ENCODE measurements at places on chromosomes 4 and X. TPM values are rescaled to one million over a fixed set of nuclear protein-coding genes. Genes with fewer than 3 reads are reported as not detected.
A peak's percentile ranks its signal among the peaks of the same experiment; 100 is the strongest.

- peaks cover 3% of the 10 kb centered on the region for H3K4me1 ChIP-seq
- no peaks in the 10 kb centered on the region for H3K36me3 ChIP-seq
- no peak overlapping the region for H3K4me3 ChIP-seq
- peak; percentile 34 for DNase-seq
These were observed 38.2 kb downstream of the HTRA3 start for GRCh38 chr4:8307714-8308113.

DNA sequence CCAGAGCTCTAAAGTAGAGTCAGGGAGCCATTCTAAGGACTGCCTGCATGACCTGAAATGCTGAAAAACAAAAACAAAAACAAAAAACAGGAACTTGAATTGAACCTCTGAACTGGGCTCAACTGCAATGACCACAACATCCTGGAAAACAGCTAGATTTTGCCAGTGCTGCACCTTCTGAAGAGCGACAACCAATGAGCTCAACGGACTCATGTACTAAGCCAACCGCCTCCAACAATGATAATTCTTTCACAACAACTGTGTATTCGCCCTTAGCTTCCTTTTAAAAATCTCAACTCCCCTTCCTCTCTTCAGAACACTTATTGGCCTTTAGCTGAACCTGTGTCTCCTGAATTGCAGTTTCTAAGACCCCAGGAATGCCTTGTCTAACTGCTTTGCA, 69.8 kb downstream of the HAUS3 start:
- no peak for DNase-seq
- H3K4me1 ChIP-seq = peaks cover 12% of the 10 kb centered on the region
- H3K4me3 ChIP-seq = no peak overlapping the region
- H3K27ac ChIP-seq = peak overlapping the region; percentile 2

DNA sequence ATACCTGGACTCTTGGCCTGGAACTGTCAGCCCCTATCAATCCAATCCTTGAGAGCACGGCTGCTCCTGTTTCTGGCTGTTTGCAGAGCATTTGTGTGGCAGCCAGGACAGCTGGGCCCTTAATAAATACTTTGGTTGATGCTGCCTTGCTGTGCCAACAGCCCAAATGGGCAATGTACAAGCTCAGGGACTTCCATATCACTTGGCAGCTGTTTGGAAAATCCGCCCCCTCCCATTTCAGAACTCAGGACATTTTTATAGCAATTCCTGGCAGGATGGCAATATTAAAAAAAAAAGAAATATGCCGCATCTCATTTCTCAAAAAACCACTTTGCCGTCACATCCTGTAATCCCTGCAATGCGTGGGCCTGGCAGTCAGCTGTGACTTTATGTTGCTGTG, 218.9 kb downstream of the HS3ST1 start:
- no peak overlapping the region for H3K27ac ChIP-seq
- DNase-seq = no peak
- no peak overlapping the region for H3K4me3 ChIP-seq
- H3K4me1 ChIP-seq = no peaks in the 10 kb centered on the region
- H3K36me3 ChIP-seq = peaks cover 6% of the 10 kb centered on the region

The CDS1 gene
- total RNA-seq = not detected

- H3K27me3 ChIP-seq = peaks cover 6% of the 10 kb centered on the region
- no peak for DNase-seq
- H3K27ac ChIP-seq = no peak overlapping the region
- H3K4me1 ChIP-seq = no peaks in the 10 kb centered on the region
- no peak overlapping the region for H3K4me3 ChIP-seq
These were observed 31.2 kb upstream of the ZNF280C start for GRCh38 chrX:130300010-130300282.

DNA sequence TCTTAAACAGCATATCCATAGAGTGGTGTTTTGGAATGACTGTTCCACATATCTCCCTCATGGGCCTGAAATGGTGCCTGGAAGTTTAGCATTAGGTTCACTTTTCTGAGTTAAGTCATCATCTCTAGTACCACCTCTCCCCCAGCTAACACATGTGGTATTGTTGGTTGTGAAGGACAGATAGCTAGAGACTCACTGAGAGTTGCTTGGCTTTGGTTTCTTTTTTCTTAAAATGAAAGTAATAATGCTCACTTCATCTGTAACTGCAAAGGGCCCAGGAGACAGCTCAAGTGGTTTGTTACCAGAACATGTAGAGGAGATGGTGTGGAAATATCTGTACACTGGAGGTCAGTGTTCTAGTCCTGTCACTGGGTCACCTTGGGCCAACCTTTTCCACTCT, 90.9 kb downstream of the EFNB1 start:
- H3K36me3 ChIP-seq = no peaks in the 10 kb centered on the region
- DNase-seq = no peak
- no peak overlapping the region for H3K27ac ChIP-seq
- peaks cover 4% of the 10 kb centered on the region for H3K27me3 ChIP-seq

DNA sequence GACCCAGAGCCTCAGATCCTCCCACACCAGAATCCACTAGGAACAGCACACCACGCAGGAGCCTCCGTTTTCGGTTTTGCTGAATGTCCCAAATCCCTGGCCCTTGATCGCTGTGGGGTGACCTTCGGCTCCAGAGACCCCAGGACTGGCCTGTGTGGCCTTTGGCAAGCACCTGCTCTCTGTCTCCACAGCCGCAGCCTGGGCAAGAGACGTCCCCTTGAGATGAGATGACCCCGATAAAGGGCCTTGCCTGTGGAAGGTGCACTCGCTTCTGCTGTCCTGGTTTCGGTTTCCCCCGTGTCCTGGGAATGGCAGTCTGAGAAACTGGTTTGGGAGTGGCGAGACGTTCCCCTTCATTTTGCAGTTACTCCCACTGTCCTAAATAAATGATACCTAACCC, 9.6 kb downstream of the PSAPL1 start:
- H3K4me1 ChIP-seq = no peaks in the 10 kb centered on the region
- no peak overlapping the region for H3K4me3 ChIP-seq
- peaks cover 12% of the 10 kb centered on the region for H3K27me3 ChIP-seq
- H3K36me3 ChIP-seq = no peaks in the 10 kb centered on the region

DNA sequence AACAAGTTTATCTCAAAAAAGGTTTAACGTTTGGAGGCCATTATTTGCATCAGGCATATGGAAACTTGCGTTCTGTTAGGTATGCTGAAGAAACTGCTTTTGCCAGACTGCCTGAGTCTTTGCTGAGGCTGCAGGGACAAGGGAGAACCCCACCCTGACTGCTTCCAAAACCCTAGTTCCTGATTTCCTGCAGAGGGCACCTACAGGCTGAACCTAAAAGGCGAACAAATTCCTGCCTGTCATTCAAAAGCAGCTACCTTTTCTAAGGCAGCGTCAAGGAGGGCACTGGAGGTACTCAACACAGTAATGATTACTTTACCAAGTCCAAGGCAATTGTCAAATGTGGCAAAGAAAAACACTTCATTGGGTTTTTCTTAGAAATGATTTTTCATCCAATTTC, 578 bp upstream of the CORIN start:
- peaks cover 6% of the 10 kb centered on the region for H3K27me3 ChIP-seq
- peaks cover 14% of the 10 kb centered on the region for H3K4me1 ChIP-seq
- H3K36me3 ChIP-seq = no peaks in the 10 kb centered on the region
- H3K27ac ChIP-seq = no peak overlapping the region
- no peak overlapping the region for H3K4me3 ChIP-seq
- DNase-seq = no peak

The PASD1 gene
- total RNA-seq = not detected

The NPFFR2 gene
- not detected for total RNA-seq

- no peaks in the 10 kb centered on the region for H3K27me3 ChIP-seq
- DNase-seq = no peak
- H3K4me1 ChIP-seq = no peaks in the 10 kb centered on the region
- H3K4me3 ChIP-seq = no peak overlapping the region
- H3K36me3 ChIP-seq = peaks cover 10% of the 10 kb centered on the region
These were observed 29.8 kb downstream of the SPANXA2 start for GRCh38 chrX:141619336-141619735.

GRCh38 chr4:99859618-99860017, 34.6 kb downstream of the LAMTOR3 start:
- peaks cover 14% of the 10 kb centered on the region for H3K36me3 ChIP-seq
- H3K27ac ChIP-seq = no peak overlapping the region
- H3K27me3 ChIP-seq = no peaks in the 10 kb centered on the region
- peaks cover 26% of the 10 kb centered on the region for H3K4me1 ChIP-seq
- H3K4me3 ChIP-seq = no peak overlapping the region

DNA sequence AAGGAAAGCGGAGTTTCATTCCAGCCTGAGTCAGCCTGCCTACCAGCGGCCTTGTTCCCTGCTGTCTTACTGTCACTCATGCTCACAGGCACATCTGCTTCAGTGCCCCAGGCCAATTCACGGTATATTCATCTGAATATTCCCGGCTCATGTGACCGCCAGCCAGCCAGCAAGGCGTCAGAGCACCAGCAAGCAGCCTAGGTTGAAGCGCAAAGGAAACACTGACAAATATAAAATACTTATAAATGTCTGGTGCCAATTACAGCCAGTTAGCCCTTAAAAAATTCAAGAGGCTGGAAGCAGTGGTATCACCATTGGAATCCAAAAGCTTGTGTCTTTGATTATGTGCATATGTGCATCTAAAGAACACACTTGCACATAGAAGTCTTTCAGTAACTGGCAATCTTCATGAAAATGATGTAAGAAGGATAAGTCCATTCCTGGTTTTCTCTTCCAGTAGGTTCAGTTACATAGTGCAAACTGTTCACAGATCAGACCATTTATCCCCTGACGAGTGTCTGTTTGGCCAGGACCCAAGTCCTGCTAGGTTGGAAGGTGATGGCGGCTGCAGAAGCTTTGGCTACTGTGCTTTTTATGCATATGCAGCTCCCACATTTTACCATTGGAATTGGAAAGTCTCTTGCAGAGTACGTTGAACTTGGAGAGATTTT, 61.3 kb downstream of the LUZP4 start:
- H3K27ac ChIP-seq = no peak overlapping the region
- no peak for DNase-seq
- H3K27me3 ChIP-seq = peaks cover 18% of the 10 kb centered on the region
- H3K36me3 ChIP-seq = no peaks in the 10 kb centered on the region

The C4orf36 gene
- total RNA-seq = not detected

The TRAM1L1 gene
- not detected for total RNA-seq

The BANK1 gene
- total RNA-seq = 1.7 TPM

- H3K36me3 ChIP-seq = no peaks in the 10 kb centered on the region
- no peak overlapping the region for H3K4me3 ChIP-seq
- no peak for DNase-seq
- H3K27ac ChIP-seq = no peak overlapping the region
These were observed 8.8 kb downstream of the MID1 start for GRCh38 chrX:10611441-10612090.

The ASB9 gene
- total RNA-seq = not detected

DNA sequence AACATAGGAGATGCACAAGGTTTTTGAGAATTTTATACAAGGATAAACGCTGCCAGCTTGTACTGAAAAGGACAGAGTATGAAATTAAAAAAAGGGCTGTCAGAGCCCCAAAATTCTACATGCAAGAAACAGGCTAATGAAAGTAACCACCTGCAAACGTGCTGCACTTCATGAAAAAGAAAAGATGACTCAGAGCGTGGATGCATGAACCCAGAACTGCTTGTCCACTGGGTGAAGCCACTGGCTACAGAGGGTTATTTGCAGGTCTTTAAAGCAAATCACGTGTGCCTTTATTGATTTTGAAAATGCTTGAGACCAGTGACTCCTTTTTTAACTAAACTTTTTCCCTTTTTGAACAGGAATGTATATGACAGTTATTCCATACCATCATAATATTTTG, 25.3 kb upstream of the FRMD7 start:
- H3K27ac ChIP-seq = no peak overlapping the region
- no peak overlapping the region for H3K4me3 ChIP-seq
- peaks cover 6% of the 10 kb centered on the region for H3K27me3 ChIP-seq
- no peaks in the 10 kb centered on the region for H3K4me1 ChIP-seq
- no peak for DNase-seq

DNA sequence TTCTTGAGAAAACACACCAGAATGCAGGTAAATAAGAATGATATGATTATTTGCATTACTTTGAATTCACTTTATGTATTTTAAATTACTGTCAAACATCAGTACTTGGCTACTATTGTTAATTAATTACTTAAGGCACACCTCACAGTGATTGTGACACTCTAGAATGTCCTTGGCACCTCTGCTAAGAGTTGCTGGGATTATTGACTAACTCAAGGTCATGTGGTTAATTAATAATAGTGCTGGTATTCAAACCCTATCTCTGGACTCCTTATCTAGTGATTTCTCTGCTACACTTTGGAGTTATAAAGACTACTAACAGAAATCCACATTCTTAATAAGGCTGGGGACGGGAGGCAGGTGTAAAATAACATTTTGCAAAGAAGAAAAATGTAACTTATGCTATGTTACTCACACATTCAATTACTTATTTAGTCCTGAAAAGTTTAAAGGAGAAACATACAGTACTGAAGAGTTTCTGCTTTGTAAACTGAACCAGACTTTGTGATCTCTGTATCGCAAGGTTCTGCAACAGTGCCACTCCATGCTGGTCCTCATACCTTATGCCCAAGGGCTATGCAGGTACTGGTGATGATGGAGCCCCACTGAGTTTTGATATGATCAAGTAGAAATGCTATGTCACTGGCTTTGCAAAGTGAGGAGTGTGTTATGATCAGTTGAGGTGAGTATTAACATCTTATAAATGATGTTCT, 242.7 kb downstream of the MID1IP1 start:
- no peaks in the 10 kb centered on the region for H3K36me3 ChIP-seq
- no peak for DNase-seq
- H3K4me1 ChIP-seq = no peaks in the 10 kb centered on the region
- H3K4me3 ChIP-seq = no peak overlapping the region
- H3K27me3 ChIP-seq = peaks cover 11% of the 10 kb centered on the region
- no peak overlapping the region for H3K27ac ChIP-seq

- no peak overlapping the region for H3K27ac ChIP-seq
- no peak overlapping the region for H3K4me3 ChIP-seq
- H3K36me3 ChIP-seq = no peaks in the 10 kb centered on the region
- DNase-seq = no peak
- no peaks in the 10 kb centered on the region for H3K4me1 ChIP-seq
- no peaks in the 10 kb centered on the region for H3K27me3 ChIP-seq
These were observed 275.1 kb downstream of the GPM6A start for GRCh38 chr4:175536852-175537453.

DNA sequence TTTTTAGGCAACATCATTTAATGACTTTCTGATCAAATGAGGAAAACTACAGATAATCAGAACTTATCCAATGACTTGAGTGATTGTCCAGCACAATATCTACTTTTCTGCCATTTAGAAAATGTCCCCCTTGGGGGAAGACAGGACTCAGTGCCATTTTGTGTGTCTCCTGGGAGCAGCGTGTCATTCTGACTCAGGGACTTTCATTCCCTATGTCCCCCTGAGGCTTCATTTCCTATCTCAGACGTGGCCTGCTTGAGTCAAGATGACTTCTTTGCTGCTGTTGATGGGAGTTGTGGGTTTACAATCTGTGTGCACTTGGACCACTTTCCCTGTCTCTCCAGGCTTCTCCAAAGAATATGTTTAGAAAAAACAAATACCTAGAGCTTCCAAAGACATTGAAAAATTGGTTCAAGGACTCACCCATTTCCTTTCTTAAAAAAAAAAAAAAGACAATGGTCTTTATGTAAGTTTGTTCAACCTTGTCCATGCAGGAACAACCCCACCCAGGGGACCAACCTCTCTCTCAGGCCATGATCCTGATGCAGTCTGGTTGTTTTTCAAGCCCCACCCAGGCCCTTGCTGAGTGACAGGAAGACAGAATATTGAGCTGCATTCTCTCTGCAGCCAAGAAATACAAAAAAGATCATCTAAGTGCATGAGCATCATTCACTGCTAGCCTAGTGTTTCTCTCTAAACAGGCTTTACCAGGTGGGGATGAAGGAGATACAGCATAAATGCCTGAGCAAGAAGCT, 34.3 kb upstream of the TMEM154 start:
- no peak overlapping the region for H3K27ac ChIP-seq
- peaks cover 6% of the 10 kb centered on the region for H3K36me3 ChIP-seq
- H3K27me3 ChIP-seq = peaks cover 17% of the 10 kb centered on the region

- peak overlapping the region; percentile 27 for H3K4me3 ChIP-seq
- H3K4me1 ChIP-seq = no peaks in the 10 kb centered on the region
- H3K27ac ChIP-seq = no peak overlapping the region
- H3K27me3 ChIP-seq = peaks cover 8% of the 10 kb centered on the region
These were observed 787 bp upstream of the TMSB15A start for GRCh38 chrX:102517326-102517725.

Data from natural killer cell treated with Interleukin-12 subunit alpha and Interleukin-12 subunit beta and Interleukin-15 and Interleukin-18, amount 100 ng/mL, for 72 hours (primary cell).